CD8-positive, alpha-beta memory T cell (primary cell): ENCODE measurements at places on chromosomes 11 and 22.

DNA sequence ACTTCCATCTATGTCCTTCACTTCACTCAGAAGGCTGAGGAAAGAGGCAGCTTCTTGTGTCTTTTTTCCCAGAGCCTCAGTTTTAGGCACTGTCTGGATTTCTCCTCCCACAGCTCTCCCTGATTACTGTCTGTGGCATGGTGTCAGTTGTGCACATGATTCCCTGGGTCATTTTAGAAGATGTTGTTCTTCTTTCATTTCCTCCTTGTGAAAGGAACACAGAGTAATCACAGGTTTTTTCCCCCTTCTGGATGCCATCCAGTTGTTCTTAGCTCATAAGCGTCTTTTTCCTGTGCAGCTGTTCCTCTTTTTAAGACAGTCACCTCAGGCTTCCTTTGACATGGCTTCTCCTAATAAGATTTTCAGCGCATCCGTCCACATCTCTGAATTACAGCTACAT is 212.2 kb downstream of the FAM181B start:
- DNase-seq, result no peak

DNA sequence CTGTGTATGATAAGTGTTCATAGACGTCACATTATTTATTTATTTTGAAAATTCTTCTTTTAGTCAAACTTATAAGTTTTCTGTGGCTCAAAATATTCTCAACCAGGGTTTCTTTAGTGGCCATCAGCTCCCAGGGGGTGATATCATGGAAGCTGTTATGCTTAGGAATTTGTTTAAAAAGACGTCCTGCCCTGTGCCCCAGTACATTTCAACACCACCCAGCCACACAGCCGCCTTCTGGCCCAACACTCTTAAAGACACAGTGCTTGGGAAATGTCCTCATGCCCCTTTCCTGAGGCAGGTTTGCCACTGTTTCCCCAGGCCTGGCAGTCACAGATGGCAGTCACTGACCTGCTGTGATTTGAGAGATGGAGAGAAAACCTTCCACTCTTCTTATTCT is 19.9 kb downstream of the TSKU start:
- DNase-seq, result no peak

GRCh38 chr11:1854132-1854948 is 1.5 kb downstream of the LSP1 start:
- DNase-seq, result no peak

GRCh38 chr11:88117281-88117858 is 57.9 kb downstream of the RAB38 start:
- no peak for DNase-seq

DNA sequence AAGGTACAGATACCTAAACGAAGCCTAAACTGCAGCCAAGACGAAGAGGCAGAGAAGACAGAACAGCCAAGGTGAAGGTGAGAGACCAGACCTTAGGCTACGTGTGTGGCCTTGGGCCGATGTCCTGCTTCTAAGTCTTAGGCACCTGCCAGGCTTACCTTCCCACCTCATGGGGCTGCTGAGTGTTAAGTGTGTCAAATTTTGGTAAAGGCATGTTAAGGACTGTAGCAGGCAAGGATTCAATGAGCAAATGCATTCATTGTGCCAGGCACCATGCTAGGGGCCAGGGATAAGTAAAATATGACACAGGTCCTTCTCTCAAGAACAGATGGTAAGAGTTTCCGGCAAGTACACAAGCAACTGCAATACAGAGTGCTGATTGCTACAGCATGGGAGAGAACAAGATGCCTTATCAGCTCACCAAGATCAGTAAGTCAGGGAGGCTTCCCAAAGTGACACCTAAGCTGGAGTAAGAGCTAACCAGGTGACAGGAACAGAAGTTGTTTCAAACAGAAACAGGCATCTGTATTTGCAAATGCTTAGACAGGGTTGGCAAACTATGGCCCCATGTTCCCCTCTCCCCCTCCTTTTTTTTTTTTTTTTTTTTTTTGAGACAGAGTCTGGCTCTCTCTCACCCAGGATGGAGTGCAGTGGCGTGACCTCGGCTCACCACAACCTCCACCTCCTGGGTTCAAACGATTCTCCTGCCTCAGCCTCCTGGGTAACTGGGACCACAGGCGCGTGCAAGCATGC is 46.7 kb downstream of the CLTCL1 start:
- no peak for DNase-seq

DNA sequence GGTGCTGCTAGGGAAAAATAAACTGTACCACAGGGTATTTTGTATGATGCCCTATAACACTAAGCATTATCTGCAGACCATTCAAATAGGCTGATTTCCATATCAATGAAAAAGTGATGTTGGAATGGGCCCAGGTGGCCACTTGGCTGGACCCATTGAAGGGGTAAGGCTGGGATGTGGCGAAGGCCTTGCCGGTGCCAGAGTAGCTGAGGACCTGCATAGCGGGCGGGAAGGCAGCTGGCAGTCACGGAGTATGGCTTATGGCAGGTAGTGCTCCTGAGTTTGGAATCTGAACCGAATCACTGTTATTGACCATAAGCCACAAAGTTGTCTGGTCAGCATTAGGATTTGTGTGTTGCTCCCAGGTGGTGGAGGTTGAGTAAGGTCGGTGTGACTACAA is 131.0 kb downstream of the MICAL2 start:
- no peak for DNase-seq

GRCh38 chr11:132185726-132186592 is 815.5 kb downstream of the NTM start:
- DNase-seq, result no peak

DNA sequence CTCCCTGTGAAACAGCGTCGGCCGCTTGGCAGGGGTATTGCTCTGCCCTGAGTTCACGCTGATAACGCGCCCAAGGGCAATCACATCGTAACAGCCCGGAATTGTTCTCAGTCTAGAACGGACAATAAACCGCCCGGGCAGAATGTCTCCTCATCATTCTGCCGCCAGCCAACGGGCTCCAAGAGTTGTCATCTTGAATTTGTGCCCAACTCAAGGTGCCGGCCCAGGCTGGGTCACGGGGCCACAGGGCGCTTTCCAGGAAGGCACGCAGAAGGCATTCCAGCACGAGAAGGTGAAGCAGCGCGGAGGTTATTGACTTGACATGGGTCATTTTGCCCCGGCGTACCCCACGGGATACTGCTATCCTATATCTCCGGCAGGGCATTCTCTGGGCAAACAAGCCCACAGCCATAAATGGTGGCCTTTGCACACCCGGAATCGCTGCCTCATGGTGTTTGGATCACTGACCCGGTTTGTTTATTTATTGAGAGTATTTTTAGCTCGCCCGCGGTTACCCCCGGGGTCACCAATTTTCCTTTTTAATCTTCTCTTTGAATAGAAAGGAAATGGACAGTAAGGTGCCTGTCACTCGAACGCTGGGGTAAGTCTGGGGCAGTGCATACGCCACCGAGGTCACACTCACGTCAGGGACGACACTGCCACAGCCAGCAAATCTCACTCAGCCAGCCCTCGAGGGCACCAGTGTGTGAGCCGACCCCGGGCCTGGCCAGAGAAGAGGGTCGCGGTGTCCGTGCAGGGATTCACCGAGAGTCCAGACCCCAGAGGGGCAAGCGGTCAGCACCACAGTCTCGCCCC is 72.4 kb upstream of the FGF3 start:
- DNase-seq, result no peak

DNA sequence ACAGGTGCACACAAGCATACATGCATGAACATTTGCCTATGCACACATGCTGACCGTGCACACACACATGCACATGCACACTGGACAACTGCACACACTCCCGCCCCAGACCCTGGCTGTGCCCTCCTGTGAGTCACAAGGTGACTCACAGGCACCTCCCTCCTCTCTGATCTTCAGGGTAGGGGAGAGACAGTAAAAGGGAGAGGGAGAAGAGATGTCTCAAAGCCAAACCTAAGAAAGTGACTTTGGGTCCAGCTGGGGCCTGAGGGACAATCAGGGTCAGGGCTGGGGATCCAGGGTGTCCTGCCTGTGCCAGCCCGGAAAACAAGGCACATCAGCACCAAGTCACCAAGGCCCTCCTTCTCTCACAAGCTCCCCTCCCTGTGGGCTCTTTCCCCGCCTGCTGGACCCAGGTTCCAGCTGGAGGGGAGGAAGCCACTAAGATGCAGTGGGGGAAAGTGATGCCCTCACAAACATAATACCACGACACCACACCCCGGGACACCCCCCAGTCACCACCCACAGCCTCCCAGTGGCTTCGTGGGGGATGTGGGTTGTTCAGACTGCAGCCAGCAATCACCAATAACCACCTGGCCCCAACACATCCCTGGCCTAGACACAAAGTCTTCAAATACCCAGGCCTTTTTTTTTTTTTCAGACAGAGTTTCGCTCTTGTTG is 39.3 kb downstream of the PDGFB start:
- no peak for DNase-seq

GRCh38 chr22:43571181-43571580 is 159.4 kb downstream of the MPPED1 start:
- DNase-seq, result no peak

DNA sequence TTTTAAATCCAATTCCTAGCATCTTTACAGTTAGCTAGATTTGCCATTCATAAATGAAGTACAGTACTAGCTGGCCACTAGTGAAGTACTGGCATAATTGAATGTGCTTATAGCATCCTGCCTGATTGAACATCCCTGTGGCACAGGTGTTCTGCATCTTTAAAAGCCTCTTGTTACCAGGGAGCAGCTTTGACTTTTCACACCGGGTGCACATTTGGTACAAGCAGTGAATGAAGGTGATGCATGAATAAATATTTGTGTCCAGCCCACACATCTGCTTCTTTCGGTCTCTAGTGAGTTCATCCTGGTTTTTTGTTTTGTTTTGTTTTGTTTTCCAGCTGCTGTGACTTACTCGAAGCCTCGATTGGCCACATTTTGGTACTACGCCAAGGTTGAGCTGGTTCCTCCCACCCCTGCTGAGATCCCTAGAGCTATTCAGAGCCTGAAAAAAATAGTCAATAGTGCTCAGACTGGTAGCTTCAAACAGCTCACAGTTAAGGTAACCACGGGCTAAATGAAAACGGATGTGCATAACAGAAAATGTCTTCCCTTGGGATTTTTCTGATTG is 5.3 kb downstream of the ATP5MG start:
- no peak for DNase-seq

- DNase-seq, result no peak
These were observed 51.6 kb downstream of the CLMP start for GRCh38 chr11:123143476-123143875.

DNA sequence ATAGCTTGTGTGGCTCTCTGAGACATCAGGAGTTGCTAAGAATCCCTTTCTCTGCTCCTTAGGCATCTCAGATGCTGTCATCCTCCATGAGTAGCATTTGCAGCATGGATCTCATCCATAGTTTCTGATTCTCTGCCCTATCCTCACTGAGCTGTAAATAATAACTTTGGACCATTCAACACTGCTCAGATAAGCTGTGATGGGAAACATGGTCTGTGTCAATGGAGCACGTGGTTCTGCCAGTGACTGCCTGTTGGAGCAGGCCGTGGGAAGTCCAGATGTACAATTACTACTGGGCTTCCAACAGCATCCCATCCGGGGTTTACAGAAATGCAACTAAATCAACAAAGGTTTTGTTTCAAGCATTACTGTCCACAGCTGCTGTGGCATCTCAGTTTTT is 160.1 kb downstream of the OR4C45 start:
- DNase-seq, result no peak
